Pons (tissue), 1 donor: ENCODE measurements at places on chromosomes 6 and 20.

GRCh38 chr20:48431653-48432493 is 395.9 kb downstream of the PREX1 start:
- DNase-seq, result no peak

GRCh38 chr20:39004508-39004907 is 42.4 kb downstream of the DHX35 start:
- DNase-seq, result no peak

DNA sequence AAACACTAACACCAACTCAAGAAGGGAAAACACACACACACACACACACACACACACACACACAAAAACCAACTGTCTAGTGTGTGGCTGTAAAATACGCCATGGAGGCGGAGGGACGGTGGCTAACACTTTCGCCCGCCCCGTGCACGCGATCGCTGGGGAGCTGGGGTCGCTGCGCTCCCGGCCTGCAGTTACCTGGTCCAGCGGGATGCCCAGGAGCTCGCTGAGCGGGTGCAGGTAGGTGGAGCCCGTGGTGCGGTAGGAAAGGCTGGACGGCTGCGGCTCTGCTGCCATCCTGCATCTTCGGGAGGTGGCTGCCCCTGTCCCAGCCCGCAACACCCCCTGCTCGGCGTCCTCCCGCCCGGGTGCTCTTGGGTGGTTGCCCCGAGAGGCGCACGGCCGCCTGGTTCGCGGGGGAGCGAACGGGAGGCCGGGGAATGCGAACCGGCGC is 303 bp downstream of the MBOAT1 start:
- no peak for DNase-seq

DNA sequence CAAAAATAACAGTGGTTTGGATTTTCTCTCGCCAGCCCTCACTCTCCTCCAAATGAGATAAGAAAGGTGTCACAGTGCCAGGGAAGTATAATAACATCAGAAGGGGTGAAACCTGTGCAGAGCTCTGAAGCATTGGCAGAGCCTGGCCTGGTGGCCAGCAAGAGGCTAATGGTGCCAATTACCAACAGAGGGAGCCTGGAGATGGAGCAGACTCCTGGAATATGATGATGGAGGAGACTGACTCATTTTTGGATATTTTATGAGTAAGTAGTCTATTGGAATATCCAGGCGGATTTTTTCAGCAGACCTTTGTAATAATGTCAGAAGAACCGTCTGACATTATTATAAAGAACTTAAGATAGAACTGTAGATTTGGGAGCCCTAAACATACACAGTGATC is 442.6 kb upstream of the MARCKS start:
- peak; percentile 55 for DNase-seq

GRCh38 chr6:159578629-159579028 is 114.4 kb downstream of the SOD2 start:
- DNase-seq, result no peak
